ENCODE measurements at places on chromosomes 4 and X.
A peak's percentile ranks its signal among the peaks of the same experiment; 100 is the strongest.

GRCh38 chr4:101291198-101291597, 56.1 kb downstream of the PPP3CA start:
- no peak overlapping the region for H3K4me3 ChIP-seq
- H3K4me1 ChIP-seq, result peaks cover 15% of the 10 kb centered on the region
- DNase-seq, result no peak
- H3K27me3 ChIP-seq, result no peaks in the 10 kb centered on the region

DNA sequence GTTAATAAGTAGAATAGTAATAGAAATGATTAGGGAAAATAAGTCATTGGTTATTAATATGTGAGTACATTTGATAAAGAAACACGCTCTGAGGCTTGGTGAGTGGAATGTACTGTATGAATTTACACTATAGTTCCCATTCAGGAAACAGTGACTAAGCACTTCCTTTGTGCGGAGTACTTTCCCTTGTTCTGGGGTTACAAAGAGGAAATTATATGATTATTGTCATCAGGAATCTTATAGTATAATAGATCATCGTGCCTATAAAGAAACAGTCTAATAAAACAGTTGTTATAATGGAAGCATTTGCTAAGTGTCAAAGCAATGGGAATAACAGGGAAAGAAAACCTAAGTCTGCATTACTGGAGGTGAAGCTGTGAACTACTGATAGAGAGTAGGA, 138.0 kb downstream of the RPA4 start:
- H3K27me3 ChIP-seq, result no peaks in the 10 kb centered on the region
- no peak overlapping the region for H3K27ac ChIP-seq
- H3K4me1 ChIP-seq, result no peaks in the 10 kb centered on the region
- no peaks in the 10 kb centered on the region for H3K36me3 ChIP-seq
- no peak for DNase-seq

DNA sequence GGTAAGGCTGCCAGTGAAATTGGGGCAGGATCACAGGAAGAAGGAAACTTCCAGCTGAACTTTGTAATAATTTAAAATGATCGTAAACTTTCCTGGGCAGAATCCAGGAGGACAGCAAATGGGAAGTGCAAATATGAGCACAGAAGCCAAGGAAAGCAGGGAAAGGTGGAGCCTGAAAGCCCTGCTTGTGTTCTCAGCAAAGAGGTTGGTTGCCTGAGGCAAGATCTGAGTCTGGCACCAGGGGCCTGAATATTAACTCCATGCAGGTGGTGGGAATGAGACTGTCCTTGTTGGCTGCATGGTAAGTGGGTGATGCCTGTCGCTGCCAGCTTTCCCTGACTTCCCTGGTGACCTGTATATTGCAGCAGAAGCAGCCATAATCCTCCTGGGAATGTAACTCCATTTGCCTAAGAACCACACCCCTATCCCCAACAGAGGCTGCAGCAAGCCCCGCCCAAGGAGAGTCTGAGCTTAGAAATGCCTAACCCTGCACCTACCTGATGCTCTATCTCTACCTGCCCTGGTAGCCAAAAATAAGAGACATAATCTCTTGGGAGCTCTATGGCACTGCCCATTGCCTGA, 132.0 kb upstream of the HDX start:
- DNase-seq, result no peak
- no peak overlapping the region for H3K27ac ChIP-seq
- no peaks in the 10 kb centered on the region for H3K4me1 ChIP-seq
- no peak overlapping the region for H3K4me3 ChIP-seq
- no peaks in the 10 kb centered on the region for H3K27me3 ChIP-seq

- H3K27me3 ChIP-seq, result no peaks in the 10 kb centered on the region
- no peak overlapping the region for H3K4me3 ChIP-seq
- peak overlapping the region; percentile 53 for H3K27ac ChIP-seq
- no peaks in the 10 kb centered on the region for H3K4me1 ChIP-seq
- H3K36me3 ChIP-seq, result peaks cover 40% of the 10 kb centered on the region
These were observed 118.5 kb downstream of the RBM47 start for GRCh38 chr4:40511036-40511614.

GRCh38 chr4:37909332-37910090, 18.6 kb downstream of the TBC1D1 start:
- peaks cover 5% of the 10 kb centered on the region for H3K36me3 ChIP-seq
- no peak overlapping the region for H3K27ac ChIP-seq
- H3K4me1 ChIP-seq, result peaks cover 12% of the 10 kb centered on the region

GRCh38 chr4:55214172-55214571, 88.8 kb upstream of the KDR start:
- no peaks in the 10 kb centered on the region for H3K27me3 ChIP-seq
- no peak overlapping the region for H3K27ac ChIP-seq
- H3K4me3 ChIP-seq, result no peak overlapping the region
- no peaks in the 10 kb centered on the region for H3K4me1 ChIP-seq
- H3K36me3 ChIP-seq, result no peaks in the 10 kb centered on the region

- peaks cover 5% of the 10 kb centered on the region for H3K36me3 ChIP-seq
- no peaks in the 10 kb centered on the region for H3K4me1 ChIP-seq
- H3K27ac ChIP-seq, result no peak overlapping the region
- no peak overlapping the region for H3K4me3 ChIP-seq
- H3K27me3 ChIP-seq, result no peaks in the 10 kb centered on the region
These were observed 61.8 kb downstream of the BRWD3 start for GRCh38 chrX:80747832-80748231.

DNA sequence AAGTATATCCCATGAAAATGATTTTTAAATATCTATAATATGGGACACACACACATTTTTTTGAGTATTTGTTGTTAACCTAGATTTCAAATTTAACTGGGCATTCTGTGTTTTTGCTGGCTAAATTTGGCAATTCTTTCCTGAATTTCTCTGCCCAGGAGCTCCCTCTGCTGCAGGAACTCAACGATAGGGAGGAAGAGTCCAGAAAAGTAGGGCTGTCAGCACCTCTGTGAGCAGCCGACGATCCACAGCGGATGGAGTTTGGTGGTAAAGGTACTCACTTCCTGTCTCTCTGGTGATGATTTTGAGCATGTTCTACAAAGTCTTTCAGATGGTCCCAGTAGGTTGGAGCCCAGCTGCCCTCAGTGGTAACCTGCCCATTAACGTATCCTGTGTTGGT, 23.1 kb upstream of the TMEM184C start:
- DNase-seq, result no peak
- H3K4me3 ChIP-seq, result no peak overlapping the region
- no peak overlapping the region for H3K27ac ChIP-seq
- no peaks in the 10 kb centered on the region for H3K4me1 ChIP-seq
- no peaks in the 10 kb centered on the region for H3K36me3 ChIP-seq

- H3K4me3 ChIP-seq, result no peak overlapping the region
- no peaks in the 10 kb centered on the region for H3K4me1 ChIP-seq
- no peaks in the 10 kb centered on the region for H3K27me3 ChIP-seq
- no peak overlapping the region for H3K27ac ChIP-seq
These were observed 7.9 kb upstream of the KLHL8 start for GRCh38 chr4:87228262-87228860.

GRCh38 chr4:159290321-159291030, 187.6 kb downstream of the RAPGEF2 start:
- no peak overlapping the region for H3K4me3 ChIP-seq
- no peak for DNase-seq
- no peaks in the 10 kb centered on the region for H3K36me3 ChIP-seq
- no peak overlapping the region for H3K27ac ChIP-seq
- no peaks in the 10 kb centered on the region for H3K27me3 ChIP-seq
- H3K4me1 ChIP-seq, result peaks cover 10% of the 10 kb centered on the region

GRCh38 chrX:23952984-23953907, 45.4 kb downstream of the CXorf58 start:
- peaks cover 14% of the 10 kb centered on the region for H3K4me1 ChIP-seq
- H3K36me3 ChIP-seq, result no peaks in the 10 kb centered on the region
- peak overlapping the region; percentile 34 for H3K4me3 ChIP-seq
- peak; percentile 56 for DNase-seq
- H3K27me3 ChIP-seq, result no peaks in the 10 kb centered on the region

DNA sequence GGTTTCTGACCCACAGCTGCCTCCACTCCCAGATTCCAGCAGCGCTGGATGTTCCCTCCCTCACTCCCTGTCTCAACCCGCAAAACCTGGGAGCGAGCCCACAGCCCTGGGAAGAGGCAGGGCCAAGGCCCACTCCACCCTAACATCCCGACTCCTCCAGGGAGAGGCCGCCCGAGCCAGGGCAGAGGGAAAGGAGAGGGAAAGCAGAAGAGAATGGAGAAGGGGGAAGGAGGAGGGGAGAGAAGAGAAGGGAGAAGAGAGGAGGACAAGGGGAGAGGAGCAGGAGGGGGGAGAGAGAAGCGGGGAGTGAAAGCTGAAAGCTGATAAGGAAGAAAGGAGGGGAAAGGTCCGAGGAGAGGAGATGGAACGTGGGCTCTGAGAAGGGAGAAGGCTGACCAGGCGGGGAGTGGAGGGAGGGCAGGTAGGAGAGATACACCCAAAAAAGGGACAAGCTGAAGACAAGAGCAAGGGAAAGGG, 120.2 kb upstream of the PJA1 start:
- no peaks in the 10 kb centered on the region for H3K27me3 ChIP-seq
- no peaks in the 10 kb centered on the region for H3K36me3 ChIP-seq
- H3K27ac ChIP-seq, result no peak overlapping the region
- H3K4me1 ChIP-seq, result peaks cover 7% of the 10 kb centered on the region
- no peak for DNase-seq
